Smooth muscle cell of the brain vasculature (primary cell): ENCODE measurements at places on chromosomes 7 and 10.

GRCh38 chr7:2936891-2937580, 92.9 kb upstream of the GNA12 start:
- DNase-seq: no peak

GRCh38 chr10:1612908-1613307, 124.4 kb downstream of the ADARB2 start:
- no peak for DNase-seq

- DNase-seq: no peak
Observed at GRCh38 chr10:109886037-109886780, 37.1 kb downstream of the XPNPEP1 start.

DNA sequence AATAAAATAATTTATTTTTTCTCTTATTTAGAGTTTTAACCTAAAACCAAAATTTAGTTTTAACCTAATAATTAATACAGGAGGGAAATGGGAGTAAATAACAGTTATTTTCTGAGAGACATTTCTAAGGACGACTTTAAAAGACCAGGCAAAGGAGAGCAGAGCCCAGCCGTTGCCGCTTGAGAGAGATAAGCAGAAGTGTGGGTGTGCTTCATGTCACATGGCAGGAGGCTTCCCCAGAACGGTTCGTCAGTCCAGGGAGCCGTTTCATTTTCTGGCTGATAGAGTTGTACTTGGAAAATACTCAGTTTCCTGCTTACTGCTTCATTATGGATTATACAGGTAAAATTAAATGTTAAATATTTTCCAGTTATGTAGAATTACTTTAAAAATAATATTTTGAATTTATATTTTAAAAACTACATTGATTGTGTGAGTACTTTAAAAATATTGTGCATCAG, 61.4 kb downstream of the ST7 start:
- DNase-seq: no peak

DNA sequence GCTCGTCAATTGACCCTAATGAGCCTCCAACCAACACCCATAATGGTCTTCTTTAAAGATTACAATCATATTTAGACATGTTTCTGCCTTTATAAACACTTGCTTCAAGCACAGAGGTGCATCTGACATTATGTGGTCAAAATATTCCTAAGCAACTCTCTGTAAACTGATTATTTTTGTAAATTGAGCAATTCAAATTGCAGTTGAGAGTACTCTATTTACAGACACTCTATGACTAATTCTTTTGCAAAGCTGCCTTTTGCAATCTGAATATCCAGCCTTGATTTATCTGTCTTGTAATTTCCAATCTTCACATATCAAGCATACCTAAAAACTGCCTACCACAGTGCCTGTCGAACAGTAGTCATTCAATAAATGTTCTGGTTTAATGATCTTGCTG, 112.0 kb downstream of the PDE1C start:
- DNase-seq: no peak

GRCh38 chr7:88789480-88790064, 6.0 kb downstream of the TEX47 start:
- peak; percentile 1 for DNase-seq

- DNase-seq: no peak
Observed at GRCh38 chr7:106260136-106260561, 24.6 kb downstream of the NAMPT start.

- no peak for DNase-seq
Observed at GRCh38 chr10:3066317-3067117, 831 bp upstream of the PFKP start.

DNA sequence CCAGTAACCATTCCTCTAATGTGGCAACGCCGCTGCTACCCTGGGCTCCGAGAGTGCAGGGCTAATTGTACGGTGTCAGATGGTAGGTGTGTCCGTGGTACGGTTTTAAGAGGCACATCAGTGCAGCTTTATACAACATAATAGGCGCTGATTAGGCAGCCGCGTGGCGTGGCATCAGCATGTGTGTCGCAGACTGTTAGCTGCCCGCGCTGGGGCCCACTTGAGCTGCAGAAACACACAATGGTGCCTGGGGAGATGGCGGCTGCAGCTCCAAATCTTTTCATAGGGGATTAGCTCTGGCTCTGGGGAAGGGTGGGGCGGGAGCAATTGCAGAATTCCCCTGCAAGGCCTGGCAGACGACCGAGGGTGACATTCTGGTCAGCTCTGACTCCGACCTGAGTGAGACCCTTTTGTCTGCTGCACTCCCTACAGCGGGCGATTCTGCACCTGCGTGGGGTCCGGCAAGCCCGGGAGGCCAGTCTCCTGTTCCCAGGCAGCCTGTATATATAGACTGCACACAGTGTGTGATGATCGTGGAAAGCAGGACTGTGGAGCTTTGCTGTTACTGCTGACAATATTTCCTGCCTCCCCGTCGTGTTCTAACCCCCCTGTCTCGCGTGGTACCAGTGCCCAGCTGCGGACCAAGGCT, 722.7 kb upstream of the CELF2 start:
- DNase-seq: no peak

DNA sequence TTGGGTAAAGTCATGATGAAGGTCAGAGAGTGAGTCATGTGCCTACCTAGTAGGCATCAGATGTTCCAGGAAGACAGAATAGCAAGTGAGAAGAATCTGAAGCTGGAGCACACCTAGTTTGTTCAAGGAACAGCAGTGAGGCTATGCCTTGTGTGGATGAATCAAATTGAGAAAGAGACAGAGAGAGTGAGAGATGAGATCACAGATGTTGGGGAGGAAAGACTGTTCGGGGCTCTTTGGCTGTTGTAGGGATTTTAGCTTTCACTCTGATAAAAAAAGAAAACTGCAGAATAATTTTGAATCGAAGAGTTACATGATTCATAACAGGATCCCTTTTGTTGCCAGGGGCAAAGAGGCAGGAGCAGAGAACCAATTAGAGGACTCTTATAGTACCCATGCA, 6.3 kb downstream of the LIPF start:
- DNase-seq: no peak
